ENCODE measurements at places on chromosomes 2 and 18. TPM values are rescaled to one million over a fixed set of nuclear protein-coding genes. Genes with fewer than 3 reads are reported as not detected.

The STK17B gene
- 261 TPM for total RNA-seq

The PSTPIP2 gene
- total RNA-seq, result 1.00 TPM

The DSG1 gene
- total RNA-seq, result not detected

The GDF7 gene
- total RNA-seq, result 14.8 TPM

The SCN9A gene
- total RNA-seq, result not detected

The NMUR1 gene
- total RNA-seq, result not detected

The LYPD1 gene
- total RNA-seq, result 0.22 TPM

The SUCLG1 gene
- 31.8 TPM for total RNA-seq

The OSR1 gene
- not detected for total RNA-seq

DNA sequence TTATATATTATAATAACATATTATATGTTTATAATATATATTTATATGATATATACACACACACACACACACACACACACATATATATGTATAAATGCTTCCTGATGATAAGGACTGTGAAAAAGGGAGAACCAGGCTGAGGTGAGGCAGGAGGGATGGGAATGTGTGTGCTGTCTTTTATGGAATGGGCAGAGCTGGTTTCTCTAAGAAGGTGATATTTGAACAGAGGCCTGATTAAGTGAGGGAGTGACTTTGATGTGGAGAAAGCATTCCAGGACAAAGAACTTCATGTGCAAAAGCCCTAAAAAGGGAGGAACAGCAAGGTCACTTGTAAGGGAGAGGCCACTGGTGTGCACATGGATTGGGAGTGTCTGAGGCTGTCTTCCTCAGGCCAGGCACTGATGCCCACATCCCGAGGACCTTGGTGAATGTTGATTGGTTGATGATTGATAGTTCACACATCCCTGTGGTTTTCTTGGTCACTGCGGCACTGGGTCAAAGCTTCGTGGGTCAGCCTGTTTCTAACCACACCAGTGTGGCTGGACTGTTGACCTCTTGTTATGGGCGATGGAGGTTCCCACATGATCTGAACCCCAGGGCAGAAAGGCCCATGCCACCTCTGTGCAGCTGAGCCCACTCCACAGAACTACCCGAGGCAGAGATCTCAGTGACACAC lies 196.9 kb downstream of the MYCN start:
- DNase-seq, result no peak

DNA sequence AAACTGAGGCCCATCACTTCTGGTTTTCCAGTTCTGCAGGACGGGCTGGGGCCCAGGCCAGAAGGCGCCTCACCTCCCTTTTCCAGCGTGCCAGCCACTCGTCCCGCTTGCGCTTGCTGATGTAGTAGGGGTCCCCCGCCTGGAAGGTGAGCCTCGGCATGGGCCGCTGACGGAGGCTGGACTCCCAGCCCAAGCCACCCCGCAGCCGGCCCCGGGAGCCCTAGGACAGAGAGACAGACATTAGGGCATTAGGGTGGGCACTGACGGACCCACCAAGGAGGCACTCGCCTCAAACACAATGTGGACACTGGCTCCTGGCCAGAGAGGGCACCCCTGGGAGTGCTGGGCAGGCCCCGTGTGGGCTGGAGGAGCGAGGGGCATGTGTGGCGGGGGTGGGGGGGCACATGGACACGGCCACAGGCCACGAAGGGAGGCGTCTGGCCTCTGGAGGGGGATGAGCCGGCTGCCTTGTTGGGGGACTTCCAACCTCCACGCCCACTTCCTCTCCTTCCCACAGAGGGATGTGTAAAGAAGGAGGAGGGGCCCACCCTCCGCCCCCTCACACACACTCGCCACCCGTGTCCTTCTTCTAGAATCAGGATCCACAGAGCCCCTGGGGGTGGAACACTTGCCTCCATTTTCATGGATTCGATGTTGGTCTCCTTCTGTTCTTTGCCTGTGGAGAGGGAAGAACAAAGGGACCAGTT lies 66.7 kb downstream of the DNMT3A start:
- peak; percentile 79 for DNase-seq

DNA sequence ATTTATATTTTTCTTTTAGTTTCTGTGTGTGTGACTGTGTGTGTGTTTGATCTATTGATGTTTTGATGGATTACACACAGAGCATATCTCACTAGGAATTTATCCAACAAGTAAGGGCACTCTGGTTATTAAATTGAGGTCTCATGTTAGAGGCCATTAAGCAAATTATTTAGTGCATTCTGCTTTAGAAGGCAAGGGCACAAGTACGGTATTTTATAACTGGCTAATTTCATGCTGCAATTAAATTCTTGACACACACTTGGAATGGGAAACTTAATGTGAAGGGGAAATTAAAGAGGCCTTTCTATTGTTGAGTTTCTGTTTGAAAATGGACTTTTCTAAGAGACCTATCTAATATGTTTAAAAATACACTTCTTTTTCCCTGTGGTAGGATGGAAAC lies 25.8 kb downstream of the NYAP2 start:
- DNase-seq, result no peak

- no peak for DNase-seq
Measured at GRCh38 chr2:873651-874580, 76.7 kb upstream of the SNTG2 start.

DNA sequence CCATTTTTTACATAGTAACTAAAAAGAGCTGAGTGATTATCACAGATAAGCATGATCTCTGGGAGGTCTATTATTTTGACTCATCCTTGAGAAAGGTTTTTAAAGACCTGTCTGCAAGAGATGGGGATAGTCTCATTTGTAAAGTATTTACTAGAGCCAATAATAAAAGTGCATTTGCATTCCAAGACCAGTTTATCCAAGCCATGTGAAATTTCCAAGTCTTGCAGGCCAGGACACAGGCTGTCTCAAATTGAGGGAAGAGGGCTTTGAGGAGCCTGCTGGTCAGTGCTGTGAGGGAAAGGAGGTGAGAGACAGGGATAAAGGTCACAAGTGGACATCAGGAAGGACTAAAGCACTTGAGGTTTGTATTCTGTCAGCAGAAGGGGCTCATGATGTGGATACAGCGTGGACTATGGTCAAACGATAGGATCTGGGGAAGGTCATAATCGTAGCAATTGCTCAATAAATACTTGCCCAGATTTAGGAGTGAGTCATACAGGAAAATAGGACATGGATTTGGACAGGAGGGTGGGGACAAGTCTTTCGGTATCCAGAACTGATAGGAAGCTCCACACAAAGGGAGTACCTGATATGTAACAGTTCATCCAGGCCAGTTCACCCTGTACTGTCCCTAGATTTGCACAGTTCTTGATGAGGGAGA lies 6.6 kb upstream of the CDH2 start:
- no peak for DNase-seq

DNA sequence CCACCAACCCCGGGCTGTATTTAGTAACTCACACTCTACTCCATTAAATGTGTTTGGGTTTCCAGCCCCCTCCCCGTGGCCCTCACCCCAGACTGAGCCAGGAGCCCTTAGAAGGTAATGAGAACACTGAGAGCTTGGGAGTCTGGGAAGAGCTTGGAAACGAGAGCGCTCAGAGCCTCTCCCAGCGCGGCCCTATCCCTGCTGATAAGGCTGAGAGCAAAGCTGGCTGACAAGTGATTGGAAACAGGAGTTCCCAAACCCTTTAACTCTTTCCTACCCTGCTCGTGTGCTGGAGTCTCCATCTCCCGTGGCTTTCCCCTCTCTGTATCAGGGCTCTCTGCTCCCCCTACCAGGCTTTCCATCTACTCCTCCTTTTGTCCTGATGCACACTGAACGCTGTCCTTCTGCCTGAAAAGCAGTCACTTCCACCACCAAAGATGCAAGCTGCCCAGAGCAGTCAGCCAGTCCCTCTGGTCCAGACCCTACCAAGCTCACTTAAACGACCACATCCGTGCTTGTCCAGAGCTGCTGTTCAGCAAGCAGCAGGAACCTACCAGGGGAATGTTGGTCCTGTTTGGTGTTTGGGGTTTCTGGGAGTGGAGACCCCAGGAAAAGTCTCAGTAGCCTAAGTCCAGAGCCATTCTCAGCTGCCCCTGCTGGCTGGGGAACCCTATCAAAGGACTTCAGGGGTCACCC lies 100.0 kb upstream of the PKDCC start:
- DNase-seq, result no peak

GRCh38 chr18:50311650-50312049 lies 24.2 kb upstream of the CXXC1 start:
- no peak for DNase-seq

- no peak for DNase-seq
Measured at GRCh38 chr2:2846332-2847208, 515.5 kb upstream of the MYT1L start.

All from B cell (primary cell).